ENCODE measurements at places on chromosomes 12 and 14. TPM values are rescaled to one million over a fixed set of nuclear protein-coding genes. Genes with fewer than 3 reads are reported as not detected.

COX8C gene
- not detected for polyA plus RNA-seq

KCNC2 gene
- polyA plus RNA-seq, result not detected

KRT77 gene
- not detected for polyA plus RNA-seq

GRCh38 chr14:95504135-95505029, 12.1 kb downstream of the SYNE3 start:
- DNase-seq, result no peak

GRCh38 chr14:37601865-37602264, 6.4 kb downstream of the TTC6 start:
- no peak for DNase-seq

Measured in stomach (tissue), 19 donors.